ENCODE measurements at places on chromosomes 7 and 10.

GRCh38 chr10:99733366-99733765, 1.3 kb downstream of the CUTC start:
- no peak for DNase-seq

GRCh38 chr10:77611221-77611620, 26.4 kb downstream of the KCNMA1 start:
- DNase-seq, result no peak

- no peak for DNase-seq
These were observed 184.7 kb downstream of the VTI1A start for GRCh38 chr10:112631501-112632400.

DNA sequence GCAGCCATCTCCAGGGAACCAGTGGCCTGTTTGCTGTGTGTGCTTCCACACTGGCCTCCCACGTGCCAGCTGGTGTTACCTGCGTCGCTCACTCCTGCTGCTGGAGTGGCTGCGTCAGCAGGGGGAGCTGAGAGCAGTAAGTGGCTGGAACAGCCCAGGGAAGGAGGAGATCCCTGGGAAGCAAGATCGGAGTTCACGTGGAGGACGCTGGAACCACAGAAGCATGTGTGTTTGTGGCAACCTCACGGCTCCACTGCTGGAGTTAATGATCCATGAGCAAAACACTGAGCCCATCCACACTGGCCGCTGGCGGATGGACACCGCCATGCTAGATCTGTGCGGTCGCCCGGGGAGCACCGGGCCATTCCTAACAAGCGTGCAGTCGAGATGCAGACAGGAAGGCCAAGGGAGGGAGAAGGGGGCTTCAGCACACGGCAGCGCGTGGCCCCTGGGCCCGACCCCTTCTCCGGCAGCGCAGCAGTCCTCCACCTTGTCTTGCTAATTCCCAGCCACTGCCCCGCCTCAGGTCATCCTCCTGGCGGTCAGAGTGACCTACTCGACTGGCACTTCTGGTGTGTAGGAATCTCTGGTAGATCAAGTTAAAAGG, 68.5 kb upstream of the EEPD1 start:
- DNase-seq, result no peak

GRCh38 chr7:151117565-151117964, 31.3 kb downstream of the AGAP3 start:
- DNase-seq, result peak; percentile 34
